CD8-positive, alpha-beta memory T cell (primary cell): ENCODE measurements at places on chromosomes 3 and 15. TPM values are rescaled to one million over a fixed set of nuclear protein-coding genes. Genes with fewer than 3 reads are reported as not detected.

DNA sequence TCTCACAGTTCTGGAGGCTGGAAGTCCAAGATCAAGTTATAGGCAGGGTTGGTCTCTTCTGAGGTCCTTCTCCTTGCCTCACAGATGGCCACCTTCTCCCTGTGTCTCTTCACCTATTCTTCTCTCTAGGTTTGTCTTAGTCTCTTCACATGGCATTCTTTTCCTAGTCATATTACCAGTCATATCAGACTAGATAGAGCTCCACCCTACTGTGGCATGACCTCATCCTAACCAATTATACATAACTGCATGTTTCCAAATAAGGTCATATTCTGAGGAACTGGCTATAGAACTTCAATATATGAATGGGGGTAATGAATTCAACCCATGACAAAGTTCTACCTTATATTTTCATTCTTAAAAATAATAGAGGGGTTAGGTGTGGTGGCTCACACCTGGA lies 196.4 kb upstream of the UBE3A start:
- H3K27me3 ChIP-seq: no peaks in the 10 kb centered on the region
- no peaks in the 10 kb centered on the region for H3K4me1 ChIP-seq
- H3K36me3 ChIP-seq: no peaks in the 10 kb centered on the region
- no peak for DNase-seq

AMT gene
- 1.6 TPM for total RNA-seq

DNA sequence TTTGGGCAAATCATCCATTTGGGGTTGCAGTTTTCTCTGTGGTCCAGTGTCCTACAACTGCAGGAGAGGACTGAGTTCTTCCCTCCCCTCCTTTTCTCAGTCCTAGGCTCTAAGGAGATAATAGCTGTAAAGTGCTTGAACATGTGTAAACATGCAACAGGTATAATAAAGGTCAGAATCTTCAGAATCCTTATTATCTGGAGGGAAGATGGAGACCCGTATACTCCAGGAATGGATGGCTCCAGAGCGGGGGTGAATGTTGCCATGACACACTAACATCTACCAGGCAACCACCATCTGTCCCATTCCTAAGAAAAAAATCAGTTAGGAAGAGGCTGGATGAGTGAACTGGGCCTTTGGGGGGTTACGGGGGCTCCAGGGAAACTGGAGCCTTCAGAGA lies 39.7 kb upstream of the GLCE start:
- DNase-seq: no peak
- H3K36me3 ChIP-seq: no peaks in the 10 kb centered on the region
- no peaks in the 10 kb centered on the region for H3K4me1 ChIP-seq

DNA sequence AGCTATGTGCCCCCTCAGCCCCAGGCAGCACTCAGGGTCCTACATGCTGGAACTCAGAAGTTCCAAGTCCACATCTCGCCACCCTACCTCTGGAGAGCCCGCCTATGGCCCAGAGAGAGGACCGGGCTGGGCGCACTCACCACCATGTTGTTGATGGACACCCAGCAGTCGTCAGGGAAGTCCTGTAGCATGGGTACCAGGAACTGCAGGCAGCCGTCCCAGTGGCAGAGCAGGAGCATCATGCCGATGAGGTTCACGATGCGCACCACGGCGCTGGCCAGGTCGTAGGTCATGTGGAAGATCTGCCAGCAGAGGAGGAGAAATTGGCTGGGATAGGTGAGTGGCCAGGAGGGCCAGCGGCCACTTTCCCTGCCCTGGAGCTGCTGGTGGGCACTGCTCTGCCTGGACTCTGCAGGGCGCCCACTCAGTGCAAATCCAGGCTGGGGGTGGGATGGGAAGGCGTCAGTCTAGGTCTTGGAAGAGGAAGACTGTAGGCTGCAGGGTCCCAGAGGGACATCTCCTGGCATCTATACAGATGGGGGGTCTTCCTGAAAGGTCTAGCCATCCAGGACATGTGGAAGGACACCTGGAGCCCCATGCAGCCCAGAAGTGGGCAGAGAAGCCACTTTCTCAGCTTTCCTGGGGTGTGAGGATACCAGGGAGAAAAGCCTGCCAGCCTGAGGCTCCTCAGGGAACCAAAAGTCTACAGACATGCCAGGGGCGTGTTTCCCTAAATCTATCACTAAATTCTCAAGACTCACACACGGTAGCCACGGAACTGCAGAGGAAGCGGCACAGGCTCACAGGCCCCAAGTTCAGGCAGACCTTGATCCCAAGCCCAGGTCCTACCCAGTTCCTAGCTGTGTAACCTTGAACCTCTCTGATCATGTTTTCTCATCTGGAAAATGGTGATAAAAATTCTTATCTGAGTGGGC lies 36.5 kb downstream of the HCN4 start:
- no peaks in the 10 kb centered on the region for H3K4me1 ChIP-seq

DNA sequence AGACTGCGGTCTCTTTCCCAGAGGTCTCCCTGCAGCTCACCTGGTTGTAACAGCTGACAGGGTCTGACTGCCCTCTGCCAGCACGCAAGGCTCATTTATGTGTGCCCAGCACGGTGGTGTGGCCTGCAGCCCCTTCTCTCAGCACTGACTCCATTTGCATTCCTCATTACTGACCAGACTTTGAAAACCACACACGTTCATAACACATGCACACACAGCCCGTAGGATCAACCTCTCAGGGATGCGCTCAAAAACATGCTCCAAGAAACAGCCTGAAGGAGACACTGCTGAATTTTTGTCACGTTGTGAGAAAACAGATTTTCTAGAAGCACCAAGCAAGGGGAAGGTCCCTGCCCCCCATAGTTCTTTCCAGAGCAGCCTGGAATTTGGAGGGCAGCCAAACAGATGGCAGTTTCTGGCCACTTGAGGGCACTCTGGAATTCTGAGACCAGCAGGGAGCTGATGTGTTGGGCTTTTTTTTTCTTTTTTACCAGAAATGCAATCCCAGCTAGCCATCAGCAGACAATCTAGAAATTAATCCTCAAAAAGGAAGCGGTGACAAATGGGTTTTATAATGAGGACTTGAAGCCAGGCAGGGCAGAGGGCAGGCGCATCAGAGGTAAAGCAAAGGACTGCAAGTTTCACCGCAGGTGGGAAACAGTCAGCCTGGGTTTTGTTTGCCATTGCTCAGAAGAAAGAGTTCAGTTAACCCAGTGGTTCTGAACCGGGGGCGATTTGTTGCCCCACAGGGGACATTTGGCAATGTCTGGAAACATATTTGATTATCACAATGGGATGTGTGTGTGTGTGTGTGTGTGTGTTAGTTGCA lies 170.5 kb upstream of the PROK2 start:
- H3K27me3 ChIP-seq: no peaks in the 10 kb centered on the region
- H3K4me3 ChIP-seq: no peak overlapping the region
- H3K4me1 ChIP-seq: no peaks in the 10 kb centered on the region
- no peak for DNase-seq

NME9 gene
- not detected for total RNA-seq

DNA sequence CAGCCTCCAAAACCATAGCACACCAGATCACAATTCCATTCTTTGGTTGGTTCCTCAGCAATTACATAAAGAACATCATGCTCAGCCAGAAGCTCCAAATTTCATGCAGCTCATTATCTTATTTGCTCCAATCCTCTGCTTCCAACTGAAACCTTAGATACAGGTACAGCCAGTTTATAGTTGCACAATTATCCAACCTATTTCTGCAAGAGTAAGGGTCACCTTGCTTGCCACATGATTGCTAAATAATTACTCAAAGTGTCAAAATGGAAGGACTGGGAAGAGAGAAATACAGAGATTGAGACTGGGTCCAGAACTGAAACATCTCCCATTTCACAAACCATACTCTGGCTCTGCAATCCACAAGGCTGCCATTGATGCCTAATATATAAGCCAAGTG lies 23.4 kb upstream of the SHC4 start:
- H3K36me3 ChIP-seq: peaks cover under 1% of the 10 kb centered on the region
- no peaks in the 10 kb centered on the region for H3K27me3 ChIP-seq
- no peak for DNase-seq
- no peak overlapping the region for H3K27ac ChIP-seq
- no peaks in the 10 kb centered on the region for H3K4me1 ChIP-seq

STAC gene
- not detected for total RNA-seq

DNA sequence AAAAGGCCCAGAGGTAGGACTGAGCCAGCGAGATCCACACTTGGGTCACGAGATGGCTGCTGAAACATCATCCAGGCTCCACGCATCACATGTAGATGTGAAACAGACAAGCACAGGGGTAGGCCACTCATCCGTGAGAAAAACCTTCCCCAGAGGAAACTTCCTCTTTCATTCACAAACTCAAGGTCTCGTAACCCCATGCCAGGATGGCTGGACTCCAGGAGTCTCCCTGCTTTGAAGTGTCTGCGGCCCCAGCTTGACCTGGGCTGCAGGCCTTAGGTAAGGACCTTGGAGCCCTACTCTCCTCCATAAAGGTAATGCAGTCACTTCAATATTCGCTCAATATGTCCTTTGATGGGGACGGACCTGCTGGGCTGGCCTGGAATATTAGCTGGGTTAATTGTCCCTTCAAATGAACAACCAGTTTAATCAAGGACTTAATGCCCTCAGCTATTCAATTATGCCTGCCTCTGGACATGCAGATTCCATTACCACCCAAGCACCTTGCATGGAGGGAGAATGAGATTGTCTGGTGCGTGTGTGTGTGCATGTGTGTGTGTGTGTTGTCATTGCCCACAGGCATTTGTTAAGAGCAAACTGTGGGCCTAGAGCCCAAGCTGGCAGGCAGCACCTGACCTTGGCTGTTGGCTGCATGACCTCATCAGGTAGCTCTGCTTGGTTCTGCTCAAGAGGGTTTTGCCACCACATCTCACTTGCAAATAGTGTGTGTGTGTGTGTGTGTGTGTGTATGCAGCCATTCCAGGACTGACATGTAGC lies 186.9 kb upstream of the TLE3 start:
- H3K27me3 ChIP-seq: no peaks in the 10 kb centered on the region
- H3K27ac ChIP-seq: no peak overlapping the region

FAM107A gene
- not detected for total RNA-seq

ECE2 gene
- total RNA-seq: not detected

- H3K27me3 ChIP-seq: no peaks in the 10 kb centered on the region
- no peak overlapping the region for H3K27ac ChIP-seq
- no peaks in the 10 kb centered on the region for H3K4me1 ChIP-seq
- no peaks in the 10 kb centered on the region for H3K36me3 ChIP-seq
These were observed 339.6 kb upstream of the ROBO2 start for GRCh38 chr3:76700323-76700722.

- peaks cover 13% of the 10 kb centered on the region for H3K4me1 ChIP-seq
- H3K27ac ChIP-seq: no peak overlapping the region
- no peaks in the 10 kb centered on the region for H3K36me3 ChIP-seq
- no peak overlapping the region for H3K4me3 ChIP-seq
These were observed 296.7 kb downstream of the PLCL2 start for GRCh38 chr3:17181413-17181907.

RAB43 gene
- 22.9 TPM for total RNA-seq

TMC3 gene
- not detected for total RNA-seq

DNA sequence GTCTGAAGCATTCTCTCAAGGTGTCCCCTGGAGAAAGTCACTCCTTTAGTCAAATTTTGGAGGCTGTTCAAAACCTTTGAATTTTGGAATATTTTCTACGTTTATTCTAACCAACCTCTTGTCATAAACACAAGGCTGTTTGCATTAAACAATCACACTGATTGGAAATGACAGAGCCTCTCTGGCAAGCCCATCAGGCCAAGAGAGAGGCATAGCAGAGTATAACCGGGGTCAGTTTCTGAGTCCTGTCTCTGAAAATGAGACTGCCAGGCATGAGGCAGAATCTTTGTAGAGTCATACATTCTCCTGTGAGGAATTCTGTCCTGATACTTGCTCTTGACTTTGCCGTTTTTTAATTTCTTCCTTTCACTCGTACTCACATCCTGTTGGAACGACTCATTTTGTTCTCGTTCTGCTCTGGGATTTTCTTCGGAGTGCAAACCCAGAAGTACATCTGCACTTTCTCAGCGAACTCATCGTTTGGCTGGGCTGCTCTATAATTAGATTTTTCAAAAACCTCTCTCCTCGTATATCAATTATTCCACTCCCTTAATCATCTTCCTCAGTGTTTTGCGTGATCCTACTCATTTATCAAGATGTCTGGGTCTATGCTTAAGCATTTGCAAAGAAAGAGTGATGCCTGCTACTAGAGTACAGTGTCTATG lies 114.2 kb downstream of the AGBL1 start:
- no peak overlapping the region for H3K27ac ChIP-seq
- no peak overlapping the region for H3K4me3 ChIP-seq
- no peak for DNase-seq
- no peaks in the 10 kb centered on the region for H3K27me3 ChIP-seq

DNA sequence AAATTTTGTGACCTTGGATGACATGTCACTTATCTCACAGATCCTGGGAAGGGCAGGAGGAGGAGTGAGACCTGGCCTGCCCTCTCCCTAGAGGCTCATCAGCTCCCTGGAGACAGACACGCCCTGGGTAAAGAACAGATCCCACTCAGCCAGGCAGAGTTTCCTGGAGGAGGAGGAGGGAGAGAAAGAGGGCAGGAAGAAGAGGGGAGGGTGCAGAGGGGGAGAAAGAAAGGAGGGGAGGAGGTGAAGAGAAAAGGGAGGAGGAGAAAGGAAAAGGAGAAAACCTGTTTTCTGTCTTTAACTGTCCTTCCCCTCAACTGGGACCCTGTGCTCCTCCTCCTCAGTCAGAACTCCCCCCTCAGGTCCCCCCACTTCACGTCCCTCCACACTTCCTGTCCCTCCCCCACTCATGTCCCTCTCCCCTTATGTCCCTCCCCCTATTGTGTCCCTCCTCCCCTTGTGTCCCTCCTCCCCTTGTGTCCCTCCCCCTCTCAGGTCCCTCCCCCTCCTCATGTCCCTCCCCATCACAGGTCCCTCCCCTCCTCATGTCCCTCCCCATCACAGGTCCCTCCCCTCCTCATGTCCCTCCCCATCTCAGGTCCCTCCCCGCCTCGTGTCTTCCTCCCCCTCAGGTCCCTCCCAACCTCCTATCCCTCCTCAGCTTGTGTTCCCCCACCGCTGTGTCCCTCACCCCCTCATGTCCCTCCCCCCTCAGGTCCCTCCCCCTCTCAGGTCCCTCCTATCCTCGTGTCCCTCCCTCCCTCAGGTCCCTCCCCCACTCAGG lies 52.3 kb upstream of the CGNL1 start:
- no peak overlapping the region for H3K4me3 ChIP-seq
- no peaks in the 10 kb centered on the region for H3K27me3 ChIP-seq
- DNase-seq: no peak
- peak overlapping the region; percentile 80 for H3K27ac ChIP-seq
- H3K36me3 ChIP-seq: no peaks in the 10 kb centered on the region
- no peaks in the 10 kb centered on the region for H3K4me1 ChIP-seq

DNA sequence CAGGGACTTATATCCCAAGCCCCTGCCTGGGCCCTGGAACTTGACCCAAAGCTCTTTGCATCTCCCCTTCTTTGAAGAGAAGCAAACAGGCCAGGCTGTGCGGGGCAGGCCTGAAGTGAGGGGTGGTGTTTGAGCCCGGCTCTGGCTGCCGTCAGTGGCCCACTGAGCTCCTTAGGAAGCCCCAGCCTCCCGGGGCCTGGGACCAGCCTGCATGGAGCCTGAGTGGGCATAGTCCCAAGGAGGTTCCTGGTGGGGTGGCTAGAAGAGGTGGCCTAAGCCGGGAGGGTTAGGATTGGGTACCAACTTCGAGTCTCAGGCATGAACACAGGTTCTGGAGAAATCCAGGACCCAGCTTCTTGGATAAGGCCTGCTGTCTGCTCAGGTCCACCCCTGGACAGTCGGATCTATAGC lies 6.4 kb downstream of the TMIE start:
- H3K4me1 ChIP-seq: no peaks in the 10 kb centered on the region
- H3K4me3 ChIP-seq: no peak overlapping the region
- no peak overlapping the region for H3K27ac ChIP-seq
- no peaks in the 10 kb centered on the region for H3K27me3 ChIP-seq

TNFSF10 gene
- total RNA-seq: 41.9 TPM

TRPM1 gene
- not detected for total RNA-seq

ALDH1A3 gene
- not detected for total RNA-seq

TMEM212 gene
- total RNA-seq: not detected

- H3K36me3 ChIP-seq: no peaks in the 10 kb centered on the region
- no peak for DNase-seq
- no peak overlapping the region for H3K4me3 ChIP-seq
- H3K4me1 ChIP-seq: no peaks in the 10 kb centered on the region
These were observed 170.1 kb upstream of the GBE1 start for GRCh38 chr3:81931265-81932251.

ISLR gene
- not detected for total RNA-seq
